ENCODE measurements at places on chromosomes 1 and 21.

GRCh38 chr1:175520186-175520585 is 223.2 kb downstream of the TNR start:
- DNase-seq, result no peak

DNA sequence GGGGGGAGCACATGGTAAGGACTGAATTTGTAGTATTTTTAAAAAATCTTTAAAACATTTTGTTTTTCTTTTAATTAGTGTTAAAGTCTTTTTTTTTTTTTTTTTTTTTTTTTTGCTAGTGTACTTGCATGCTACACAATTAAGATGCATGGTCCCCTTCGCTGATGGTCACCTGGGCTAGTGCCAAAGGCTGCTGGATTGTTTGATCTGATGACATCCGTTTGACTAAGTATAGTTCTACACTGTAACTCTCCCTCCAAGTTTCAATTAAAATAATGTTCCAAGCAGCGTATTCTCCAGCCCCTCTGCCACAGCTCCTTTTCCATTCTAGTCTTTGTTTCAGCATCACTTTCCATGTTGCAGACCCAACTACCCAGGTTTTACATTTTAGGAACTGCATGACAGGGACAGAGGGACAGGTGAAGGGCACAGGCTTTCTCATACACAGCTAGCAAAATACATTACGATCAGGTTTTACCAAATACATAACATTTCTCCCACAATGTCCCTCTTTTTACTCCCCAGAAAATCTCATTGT is 852 bp upstream of the RAVER2 start:
- DNase-seq, result no peak

- DNase-seq, result no peak
Observed at GRCh38 chr1:119467219-119467618, 39.8 kb upstream of the HSD3B1 start.

DNA sequence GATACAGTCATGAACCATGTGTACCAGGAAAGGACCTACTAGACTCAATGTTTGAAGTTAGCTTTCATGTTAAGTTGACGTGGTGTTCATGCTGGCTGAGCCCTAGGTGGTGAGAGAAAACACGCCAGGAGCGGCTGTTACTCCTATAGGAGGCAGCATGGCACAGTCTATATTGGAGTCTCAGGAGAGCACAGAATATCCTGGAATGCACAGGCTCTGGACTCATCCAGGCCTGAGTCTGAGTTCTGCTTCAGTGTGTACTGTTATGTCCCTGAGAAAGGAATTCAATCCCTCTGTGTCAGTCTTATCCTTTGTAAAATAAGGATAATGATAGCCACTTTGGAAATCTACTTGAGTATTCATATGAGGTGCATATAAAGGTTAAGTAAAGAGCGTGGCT is 41.2 kb downstream of the DPT start:
- no peak for DNase-seq

DNA sequence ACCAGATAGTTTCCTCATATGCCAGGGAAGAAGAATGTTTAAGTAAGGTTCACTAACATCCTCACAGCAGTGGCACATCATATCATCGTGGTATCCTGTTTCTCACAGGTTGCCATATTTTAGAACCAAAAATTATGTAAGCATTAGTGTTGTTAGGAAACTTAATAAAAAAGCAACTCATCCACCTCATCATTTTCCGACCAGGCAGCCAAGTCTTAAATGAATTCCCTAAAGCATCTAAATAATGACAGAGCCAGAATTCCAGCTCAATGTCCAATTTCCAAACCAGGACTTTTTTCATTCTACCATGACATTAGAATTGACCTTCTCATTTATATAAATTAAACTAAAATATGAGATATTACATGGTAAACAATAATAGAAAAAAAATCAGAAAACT is 272.7 kb downstream of the NTNG1 start:
- no peak for DNase-seq
